ENCODE measurements at places on chromosomes 4 and X.

GRCh38 chr4:58935332-58935731 lies 1825.1 kb upstream of the IGFBP7 start:
- no peak for DNase-seq

GRCh38 chrX:136354201-136354600 lies 53.4 kb downstream of the ADGRG4 start:
- no peak for DNase-seq

DNA sequence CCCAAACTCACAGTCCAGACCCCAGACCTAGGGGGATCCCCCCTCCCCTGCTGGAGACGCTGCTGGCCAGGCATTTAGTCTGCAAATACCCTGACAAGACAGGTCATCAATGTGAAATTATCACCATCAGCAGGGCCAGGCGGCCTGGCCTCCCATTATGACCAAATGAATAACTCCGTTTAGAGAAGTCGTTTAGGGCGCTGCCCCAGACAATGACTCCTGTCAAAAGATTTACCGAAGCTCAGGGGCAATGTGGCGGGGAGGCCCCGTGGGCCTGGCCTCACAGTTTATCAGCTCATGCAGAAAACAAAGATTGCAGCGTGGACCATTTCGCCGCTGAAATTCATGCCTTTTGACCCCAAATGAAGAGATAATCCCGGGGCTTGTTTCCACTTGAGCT lies 76.5 kb downstream of the HMX1 start:
- DNase-seq = no peak

GRCh38 chr4:52263607-52264006 lies 212.5 kb downstream of the SPATA18 start:
- DNase-seq = no peak

GRCh38 chr4:73902038-73902637 lies 32.9 kb downstream of the CXCL1 start:
- DNase-seq = no peak

- DNase-seq = no peak
These were observed 13.3 kb downstream of the TLR3 start for GRCh38 chr4:186082221-186082620.

GRCh38 chrX:112614640-112615039 lies 65.1 kb downstream of the LHFPL1 start:
- DNase-seq = no peak

DNA sequence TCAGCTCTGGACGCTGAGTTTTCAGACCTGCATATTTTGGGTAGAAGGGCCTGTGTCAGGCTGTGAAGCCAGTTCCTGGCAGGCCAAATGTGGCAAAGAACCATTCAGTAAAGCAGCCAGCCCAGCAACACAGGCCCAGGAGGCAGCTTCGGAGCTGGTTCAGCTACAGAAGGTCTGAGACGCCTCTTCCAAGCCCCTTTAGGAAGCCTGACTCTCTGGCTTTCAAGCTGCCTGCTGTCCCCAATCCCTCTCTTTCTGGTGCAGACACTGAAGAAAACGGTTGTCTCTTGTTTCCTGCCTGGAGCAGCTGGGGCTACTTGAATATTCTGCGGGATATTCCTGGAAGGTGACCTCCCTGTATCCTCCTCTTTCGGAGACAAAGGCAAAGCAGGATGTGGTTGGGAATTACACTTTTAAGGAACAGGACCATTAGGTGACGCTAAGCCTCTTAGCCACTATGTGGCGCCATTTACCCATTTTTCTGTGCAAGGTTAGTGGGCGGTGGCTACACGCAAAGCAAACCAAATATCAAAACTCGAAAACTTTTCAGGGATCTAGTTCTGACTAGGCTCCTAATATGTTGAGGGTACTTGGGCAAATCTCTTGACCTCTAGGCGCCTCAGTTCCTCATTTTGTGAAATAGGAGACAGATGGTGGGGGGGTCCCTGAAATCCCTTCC lies 47.2 kb upstream of the LAS1L start:
- DNase-seq = peak; percentile 43

- no peak for DNase-seq
These were observed 60.8 kb downstream of the DLG3 start for GRCh38 chrX:70505451-70505841.

- no peak for DNase-seq
These were observed 1.3 kb downstream of the TMEM165 start for GRCh38 chr4:55397126-55397436.

GRCh38 chr4:156186111-156186510 lies 232.4 kb upstream of the CTSO start:
- no peak for DNase-seq

GRCh38 chr4:10140866-10141759 lies 24.5 kb upstream of the WDR1 start:
- no peak for DNase-seq

GRCh38 chrX:1202251-1202650 lies 10.2 kb downstream of the CRLF2 start:
- no peak for DNase-seq

GRCh38 chr4:81432825-81433224 lies 38.9 kb downstream of the RASGEF1B start:
- DNase-seq = no peak

DNA sequence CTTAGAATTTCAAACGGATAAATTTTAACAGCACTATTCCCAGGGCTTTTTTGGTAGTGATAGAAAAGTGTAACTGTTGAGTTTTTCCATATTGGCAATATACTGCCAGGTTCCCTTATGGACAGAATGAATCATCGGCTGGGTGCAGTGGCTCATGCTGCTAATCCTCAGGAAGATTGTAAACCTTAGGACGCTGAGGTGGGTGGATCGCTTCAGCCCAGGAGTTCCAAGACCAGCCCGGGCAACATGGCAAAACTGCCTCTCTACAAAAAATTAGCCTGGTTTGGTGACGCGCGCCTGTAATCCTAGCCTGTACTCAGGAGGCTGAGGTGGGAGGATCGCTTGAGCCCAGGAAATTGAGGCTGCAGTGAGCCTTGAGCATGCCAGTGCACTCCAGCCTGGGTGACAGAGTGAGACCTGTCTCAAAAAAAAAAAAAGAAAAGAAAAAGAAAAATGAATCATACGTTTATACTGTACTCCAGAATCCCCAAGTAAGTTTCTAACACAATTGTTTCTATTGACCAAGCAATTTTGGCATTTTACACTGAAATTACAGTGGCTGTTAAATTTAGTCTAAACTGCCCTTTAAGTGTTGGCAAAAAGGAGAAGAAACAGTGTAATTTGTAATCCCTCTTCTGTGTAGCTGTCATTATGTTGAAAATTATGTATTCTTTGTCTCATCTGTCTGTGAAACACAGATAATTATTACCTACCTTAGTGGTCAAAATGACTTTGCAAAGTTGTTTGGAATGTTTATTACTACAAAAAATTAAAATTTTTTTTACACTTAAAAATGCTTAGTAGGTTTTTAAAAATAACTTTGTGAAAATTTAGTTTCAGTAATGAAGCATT lies 1.8 kb downstream of the SLC30A9 start:
- no peak for DNase-seq

GRCh38 chrX:48540480-48540879 lies 966 bp downstream of the TBC1D25 start:
- no peak for DNase-seq

GRCh38 chr4:153497091-153497531 lies 31.0 kb downstream of the TMEM131L start:
- DNase-seq = no peak

GRCh38 chrX:29488919-29489318 lies 726.4 kb upstream of the MAGEB2 start:
- DNase-seq = no peak

DNA sequence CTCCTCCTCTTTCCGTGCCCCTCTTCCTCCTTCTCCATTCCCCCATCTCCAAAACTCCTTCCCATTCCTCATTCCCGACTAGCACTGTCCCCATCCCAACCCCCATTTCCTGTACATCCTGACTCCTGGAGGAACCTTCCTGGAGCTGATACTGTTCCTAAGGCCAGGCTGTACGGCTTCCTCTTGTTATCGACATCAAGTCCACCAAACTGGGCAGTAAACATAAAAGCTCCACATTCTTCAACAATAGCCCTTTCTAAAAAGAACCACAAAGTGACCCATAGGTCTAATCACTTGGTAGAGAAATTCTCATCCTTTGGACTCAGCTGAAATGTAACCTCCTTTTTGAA lies 22.9 kb downstream of the AWAT2 start:
- DNase-seq = no peak

DNA sequence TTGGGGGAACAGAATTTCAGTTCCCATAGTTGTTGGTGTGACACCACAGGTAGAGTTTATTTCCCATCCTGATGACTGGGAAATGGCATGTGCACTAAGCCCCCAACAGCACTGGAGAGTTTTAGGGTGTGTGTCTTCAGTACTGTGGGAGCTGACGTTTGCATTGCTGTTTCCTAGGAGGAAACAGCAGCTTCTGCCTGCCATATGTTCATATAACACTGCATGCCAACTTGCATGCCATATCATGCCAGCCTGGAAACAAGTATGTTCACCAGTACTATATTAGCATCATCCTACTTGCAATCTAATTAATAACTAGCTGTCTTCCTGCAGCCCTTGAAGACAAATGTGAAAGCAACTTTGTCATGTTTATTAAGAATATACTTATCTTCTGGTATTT lies 58.2 kb downstream of the NAA11 start:
- no peak for DNase-seq

- peak; percentile 84 for DNase-seq
These were observed 58.5 kb upstream of the PRDM8 start for GRCh38 chr4:80138551-80139538.

- DNase-seq = no peak
These were observed 68.3 kb downstream of the REELD1 start for GRCh38 chr4:146282657-146283056.

DNA sequence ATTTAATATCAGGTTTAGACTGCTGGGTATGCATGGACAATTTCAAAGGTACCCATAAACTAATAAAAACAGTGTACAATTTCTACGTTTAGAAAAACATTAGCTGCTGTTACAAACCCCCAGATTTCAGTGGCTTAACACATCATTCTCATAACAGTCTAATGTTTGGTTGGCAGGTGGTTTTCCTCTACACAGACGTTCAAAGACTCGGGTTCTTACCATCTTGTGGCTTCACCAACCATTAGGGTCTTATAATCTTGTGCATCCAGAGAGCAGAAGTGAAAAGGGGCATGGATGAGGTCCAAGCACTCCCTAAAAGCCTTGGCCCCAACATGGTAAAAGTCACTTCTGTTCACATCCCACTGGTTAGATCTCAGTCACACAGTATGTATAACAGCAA lies 71.6 kb downstream of the SH3RF1 start:
- no peak for DNase-seq

GRCh38 chr4:89754531-89754930 lies 82.4 kb downstream of the SNCA start:
- DNase-seq = no peak

GRCh38 chrX:10756441-10756840 lies 136.1 kb upstream of the MID1 start:
- no peak for DNase-seq

DNA sequence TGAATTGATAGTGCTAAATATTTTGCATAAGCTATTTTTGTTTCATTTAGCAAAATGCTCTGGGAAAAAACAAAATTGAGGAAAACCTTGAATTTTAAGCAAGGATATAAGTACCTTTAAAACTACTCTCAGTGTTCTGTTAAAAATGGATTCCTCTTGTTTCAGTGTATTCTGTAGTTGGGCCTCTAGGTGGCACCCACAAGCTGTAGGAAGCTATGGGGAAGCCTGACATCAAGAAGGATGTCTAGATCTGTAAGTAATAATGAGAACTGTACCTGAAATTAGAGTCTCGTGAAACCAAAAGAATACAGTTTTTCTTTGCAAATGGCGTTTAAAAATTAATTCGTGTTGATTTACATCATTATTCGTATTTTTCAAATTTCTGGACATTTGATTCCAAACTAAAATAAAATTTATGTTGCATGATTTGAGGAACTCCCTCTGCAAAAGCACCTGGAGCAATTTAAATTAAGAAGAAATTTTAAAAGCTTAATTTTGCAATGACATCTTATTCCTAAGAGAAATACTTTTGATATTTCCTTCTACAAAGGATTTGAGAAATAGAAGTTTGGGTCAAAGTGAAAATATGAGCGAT lies 51.2 kb downstream of the TMPRSS11E start:
- DNase-seq = peak; percentile 40

DNA sequence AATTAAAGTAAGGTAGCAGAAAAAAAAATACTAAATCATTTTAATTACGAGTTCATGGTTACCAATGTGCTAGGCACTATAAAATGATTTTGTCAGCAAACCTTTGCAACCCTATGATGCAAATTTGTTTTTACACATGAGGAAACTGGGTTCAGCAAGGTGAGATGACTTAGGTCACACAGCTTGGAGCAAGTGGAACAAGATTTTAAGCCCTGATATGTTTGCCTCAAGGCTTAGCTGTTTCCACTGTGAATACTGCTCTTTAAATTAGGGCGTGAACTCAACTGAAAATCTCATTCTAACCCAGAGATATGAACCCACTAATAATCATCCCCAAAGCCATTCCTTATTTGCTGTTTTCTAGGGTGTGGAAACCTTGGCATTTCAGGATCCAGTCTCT lies 86.3 kb downstream of the CEP44 start:
- no peak for DNase-seq

DNA sequence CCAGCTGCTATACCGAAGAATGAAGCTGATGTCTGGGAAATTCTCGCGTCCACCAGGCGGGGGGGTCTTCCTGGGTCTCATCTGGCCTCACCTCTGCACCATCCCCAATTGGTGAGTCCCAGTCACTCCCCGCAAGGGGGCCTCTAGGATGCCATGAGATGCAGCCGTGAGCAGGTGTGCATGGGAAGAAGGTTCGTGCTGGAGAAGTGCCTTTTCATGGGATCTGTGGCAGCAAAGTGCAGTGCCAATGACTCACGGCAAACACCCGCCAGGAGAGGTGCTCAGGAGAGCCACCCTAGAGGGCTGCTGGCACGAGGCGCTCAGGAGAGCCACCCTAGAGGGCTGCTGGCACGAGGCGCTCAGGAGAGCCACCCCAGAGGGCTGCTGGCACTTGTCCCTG lies 55.1 kb downstream of the CPZ start:
- no peak for DNase-seq
